ENCODE measurements at places on chromosomes 3 and 15. TPM values are rescaled to one million over a fixed set of nuclear protein-coding genes. Genes with fewer than 3 reads are reported as not detected.

CACNA2D2 gene
- 0.31 TPM for polyA plus RNA-seq

CFAP100 gene
- not detected for polyA plus RNA-seq

UROC1 gene
- polyA plus RNA-seq, result not detected

PEX11A gene
- 4.2 TPM for polyA plus RNA-seq

ARPIN gene
- 10.9 TPM for polyA plus RNA-seq

ZKSCAN7 gene
- 0.56 TPM for polyA plus RNA-seq

TLR9 gene
- 0.10 TPM for polyA plus RNA-seq

KLHDC8B gene
- 39.0 TPM for polyA plus RNA-seq

IGSF10 gene
- polyA plus RNA-seq, result 0.47 TPM

NDN gene
- polyA plus RNA-seq, result 5.1 TPM

MYEF2 gene
- 1.9 TPM for polyA plus RNA-seq

KCNH8 gene
- 0.05 TPM for polyA plus RNA-seq

TGM5 gene
- polyA plus RNA-seq, result 9.5 TPM

TTC23 gene
- 8.4 TPM for polyA plus RNA-seq

ACAN gene
- polyA plus RNA-seq, result not detected

CCRL2 gene
- polyA plus RNA-seq, result 0.28 TPM

UCN2 gene
- 7.2 TPM for polyA plus RNA-seq

BFSP2 gene
- polyA plus RNA-seq, result not detected

SEMA5B gene
- polyA plus RNA-seq, result 0.28 TPM

TUBGCP5 gene
- 7.8 TPM for polyA plus RNA-seq

RLBP1 gene
- not detected for polyA plus RNA-seq

ITGA11 gene
- 0.45 TPM for polyA plus RNA-seq

SLC2A2 gene
- polyA plus RNA-seq, result not detected

MAP1A gene
- 0.78 TPM for polyA plus RNA-seq

MITF gene
- 2.0 TPM for polyA plus RNA-seq

SLC6A1 gene
- polyA plus RNA-seq, result 12.7 TPM

NCEH1 gene
- polyA plus RNA-seq, result 3.2 TPM

LMAN1L gene
- polyA plus RNA-seq, result 0.61 TPM

FBLN2 gene
- polyA plus RNA-seq, result 6.0 TPM

CASR gene
- polyA plus RNA-seq, result not detected

DUOXA1 gene
- polyA plus RNA-seq, result 174 TPM

IQCB1 gene
- polyA plus RNA-seq, result 12.2 TPM

PLIN1 gene
- 1.3 TPM for polyA plus RNA-seq

DLEC1 gene
- 0.39 TPM for polyA plus RNA-seq

WDR76 gene
- 2.5 TPM for polyA plus RNA-seq

WDR72 gene
- 0.04 TPM for polyA plus RNA-seq

CPLX3 gene
- 1.2 TPM for polyA plus RNA-seq

HHLA2 gene
- polyA plus RNA-seq, result not detected

SLC22A13 gene
- 0.14 TPM for polyA plus RNA-seq

MSL2 gene
- 3.1 TPM for polyA plus RNA-seq

SPTSSB gene
- 6.8 TPM for polyA plus RNA-seq

P2RY1 gene
- 8.9 TPM for polyA plus RNA-seq

ANKUB1 gene
- not detected for polyA plus RNA-seq

PPP2R3A gene
- polyA plus RNA-seq, result 3.5 TPM

GOLGA6A gene
- 0.02 TPM for polyA plus RNA-seq

C3orf49 gene
- polyA plus RNA-seq, result not detected

CHRNB4 gene
- 0.16 TPM for polyA plus RNA-seq

ROPN1B gene
- not detected for polyA plus RNA-seq

GASK1A gene
- polyA plus RNA-seq, result 1.1 TPM
